Hematopoietic multipotent progenitor cell treated with erythropoietin and hydrocortisone succinate and interleukin-3 and kit ligand, for 15 days (in vitro differentiated cells): ENCODE measurements at places on chromosomes 5 and 9.
A peak's percentile ranks its signal among the peaks of the same experiment; 100 is the strongest.

- DNase-seq = no peak
These were observed 48.6 kb downstream of the UGCG start for GRCh38 chr9:111945216-111945615.

- peak; percentile 20 for DNase-seq
These were observed 69.4 kb downstream of the MSX2 start for GRCh38 chr5:174793684-174794328.

GRCh38 chr5:95822043-95822541, 434 bp downstream of the GLRX start:
- DNase-seq = peak; percentile 42

GRCh38 chr5:56985936-56986625, 34.2 kb upstream of the MIER3 start:
- DNase-seq = no peak

- no peak for DNase-seq
These were observed 117.4 kb upstream of the GPR151 start for GRCh38 chr5:146633323-146633764.

DNA sequence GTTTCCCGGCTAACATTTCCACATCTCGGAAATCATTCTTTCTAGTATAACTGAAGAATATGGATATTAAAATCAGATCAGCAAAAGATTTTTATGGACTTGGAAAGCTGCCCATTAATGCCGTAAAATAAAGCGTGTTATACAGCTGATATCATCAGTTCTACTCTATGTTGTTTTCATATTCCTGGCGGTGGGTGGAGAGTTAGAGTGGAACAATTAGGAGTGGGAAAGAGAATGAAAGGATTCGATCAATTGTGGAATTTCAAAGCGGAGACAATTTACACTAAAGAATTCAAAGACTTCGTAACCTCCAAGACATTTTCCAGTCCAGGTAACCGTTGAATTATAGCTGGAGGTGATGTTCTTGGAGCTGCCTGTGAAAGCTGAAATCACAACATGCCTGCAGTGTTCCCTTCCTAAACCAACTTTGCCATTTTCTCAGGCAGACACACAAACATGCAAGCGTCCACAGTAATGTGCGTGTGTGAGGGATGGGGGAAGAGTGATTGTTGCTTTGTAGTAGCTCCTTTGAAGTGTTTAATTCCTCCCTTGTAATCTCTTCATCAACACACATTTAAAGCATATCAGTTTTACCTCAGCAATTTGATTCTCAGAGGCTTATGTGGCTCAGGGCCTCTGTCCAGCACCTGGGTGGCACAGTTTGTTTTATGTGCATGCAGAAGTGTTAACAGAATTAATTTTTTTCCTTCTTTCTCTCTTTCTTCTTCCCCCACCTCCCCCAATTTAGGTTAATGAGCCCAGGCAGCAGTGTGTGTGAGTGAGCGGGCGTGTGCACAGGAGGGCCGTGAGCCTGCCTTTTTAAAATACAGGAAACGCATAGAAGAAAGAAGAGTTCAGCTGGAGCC, 544.1 kb downstream of the RAB3C start:
- no peak for DNase-seq

DNA sequence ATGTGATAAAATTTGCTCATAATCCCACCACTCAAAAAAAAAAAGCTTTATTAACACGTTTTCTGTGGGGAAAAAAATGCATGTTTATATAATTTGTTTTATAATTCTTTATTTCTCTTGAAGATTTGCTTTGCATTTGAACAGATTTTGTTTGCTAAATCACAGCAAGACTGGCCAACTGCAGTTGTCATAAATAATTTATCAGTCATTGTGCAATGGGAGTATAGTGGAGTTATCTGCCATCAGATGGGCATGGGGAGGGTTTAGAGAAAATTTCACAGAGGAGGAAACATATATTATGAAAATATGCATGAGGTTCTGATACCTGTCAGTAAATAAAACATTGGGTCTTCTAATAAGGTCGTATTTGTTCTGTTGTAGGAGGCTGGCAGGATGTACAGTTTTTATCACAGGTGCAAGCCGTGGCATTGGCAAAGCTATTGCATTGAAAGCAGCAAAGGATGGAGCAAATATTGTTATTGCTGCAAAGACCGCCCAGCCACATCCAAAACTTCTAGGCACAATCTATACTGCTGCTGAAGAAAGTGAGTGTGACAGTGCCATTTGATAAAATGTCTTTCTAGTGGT, 23.8 kb downstream of the HSDL2 start:
- DNase-seq = no peak

GRCh38 chr9:37004424-37004935, 29.6 kb downstream of the PAX5 start:
- no peak for DNase-seq

DNA sequence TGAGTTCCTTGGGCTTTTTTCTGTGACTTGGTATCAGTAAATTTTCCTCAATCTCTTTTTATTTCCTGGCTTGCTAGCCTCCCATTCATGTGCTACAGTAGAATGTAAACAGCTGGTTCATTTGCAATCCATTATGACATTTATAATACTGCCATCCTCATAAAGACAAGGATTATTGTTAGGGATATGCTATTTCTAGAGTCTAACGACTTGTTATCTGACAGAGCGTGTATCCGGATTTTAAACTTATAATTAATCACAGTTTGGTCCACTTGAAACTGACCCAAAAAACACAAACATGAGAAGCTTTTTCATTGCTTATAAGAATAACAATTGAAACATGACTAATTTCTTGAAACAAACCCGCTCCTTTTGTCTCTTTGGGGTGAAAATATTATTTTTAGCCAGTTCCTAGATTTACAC, 585.8 kb downstream of the TLE4 start:
- DNase-seq = no peak

GRCh38 chr5:2913281-2913680, 161.8 kb upstream of the IRX2 start:
- no peak for DNase-seq

- DNase-seq = no peak
These were observed 147.9 kb upstream of the TBCA start for GRCh38 chr5:77924081-77924480.

GRCh38 chr9:117187498-117187897, 227.4 kb downstream of the ASTN2 start:
- DNase-seq = no peak

DNA sequence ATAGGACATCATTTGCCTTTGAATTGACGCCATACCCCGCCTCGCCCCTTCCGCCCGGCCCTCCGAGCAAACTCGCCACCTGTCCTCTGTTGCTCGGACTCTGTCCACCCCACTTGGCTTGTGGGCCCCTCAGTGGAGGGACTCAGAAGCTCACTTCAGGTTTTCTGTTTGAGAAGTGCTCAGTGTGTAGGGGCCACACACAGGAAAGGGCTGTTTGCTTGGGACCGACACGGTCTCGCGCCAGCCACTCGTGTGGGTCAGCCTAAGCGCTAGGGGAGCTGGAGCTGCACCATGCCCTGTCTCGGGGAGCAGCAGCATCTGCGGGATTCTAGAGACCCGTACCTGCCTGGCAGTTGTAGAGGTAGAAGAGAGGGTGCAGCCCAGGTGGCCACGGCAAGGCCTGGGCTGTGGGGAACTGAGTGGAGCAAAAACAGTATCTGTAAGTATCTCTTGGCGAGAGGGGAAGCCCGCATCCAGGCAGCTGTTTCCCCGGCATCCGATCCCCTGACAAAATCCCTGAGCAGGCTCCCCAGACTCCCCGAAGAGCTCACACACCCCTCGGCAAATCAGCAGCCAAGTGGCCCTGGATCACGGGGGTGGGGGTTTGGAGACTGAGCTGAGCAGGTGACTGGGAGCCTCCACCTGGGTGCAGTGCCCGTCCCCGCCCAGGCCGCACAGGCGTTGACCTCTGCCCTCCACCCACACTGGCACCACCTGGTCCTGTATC, 52.2 kb downstream of the COL5A1 start:
- no peak for DNase-seq

- no peak for DNase-seq
These were observed 238.2 kb downstream of the CD180 start for GRCh38 chr5:66958201-66958979.

GRCh38 chr5:74638544-74638969, 2.0 kb downstream of the ENC1 start:
- DNase-seq = no peak

DNA sequence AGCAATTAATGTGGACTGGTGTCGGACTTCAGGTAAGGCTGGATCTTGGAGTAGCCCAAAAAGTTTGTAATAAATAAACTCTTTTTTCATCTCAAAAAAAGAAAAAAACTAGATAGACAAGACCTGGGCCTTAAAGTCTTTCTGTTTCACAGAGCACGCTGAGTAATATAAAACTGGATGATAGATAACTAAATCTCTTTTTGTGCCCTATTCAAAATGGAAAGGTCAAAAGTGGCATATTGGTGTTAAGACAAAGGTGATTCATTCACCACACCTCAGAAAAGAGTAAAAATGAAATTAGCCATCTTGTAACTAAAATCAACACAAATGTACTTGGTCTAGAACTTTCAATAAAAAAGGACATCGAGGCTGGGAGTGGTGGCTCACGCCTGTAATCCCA, 30.3 kb upstream of the RFK start:
- no peak for DNase-seq

DNA sequence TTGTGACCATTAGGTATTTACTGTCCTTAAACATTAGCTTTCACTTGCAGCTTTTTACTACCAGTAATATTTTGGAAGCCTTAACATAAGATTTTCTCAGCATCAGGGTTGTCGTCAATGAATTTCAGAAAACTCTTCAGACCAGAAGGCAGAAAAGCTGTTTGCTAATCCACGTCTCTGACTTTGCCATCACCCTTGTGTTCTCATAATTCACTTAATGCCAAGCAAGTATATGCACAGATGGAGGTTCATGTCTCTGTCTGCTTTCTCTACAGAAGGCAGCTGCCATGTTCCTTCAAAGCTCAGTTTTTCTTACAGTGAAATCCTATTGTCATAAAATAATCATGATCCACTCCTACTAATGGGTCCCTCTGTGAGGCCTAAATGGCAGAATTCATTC, 37.7 kb upstream of the LRRC19 start:
- DNase-seq = no peak

DNA sequence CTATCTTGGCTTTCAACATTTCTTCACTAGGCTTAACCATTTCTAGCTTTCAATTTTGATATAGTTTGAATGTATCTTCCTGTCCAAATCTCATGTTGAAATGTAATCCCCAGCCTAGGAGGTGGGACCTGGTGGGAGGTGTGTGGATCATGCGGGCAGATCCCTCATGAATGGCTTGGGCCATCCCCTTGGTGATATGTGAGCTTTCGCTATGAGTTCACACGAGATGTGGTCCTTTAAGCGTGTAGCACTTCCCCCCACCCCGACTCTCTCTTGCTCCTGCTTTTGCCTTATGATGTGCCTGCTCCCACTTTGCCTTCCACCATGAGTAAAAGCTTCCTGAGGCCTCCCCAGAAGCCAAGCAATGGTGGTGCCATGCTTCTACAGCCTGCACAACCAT, 40.6 kb downstream of the PHAX start:
- DNase-seq = no peak

GRCh38 chr5:13731121-13731628, 213.3 kb downstream of the DNAH5 start:
- DNase-seq = no peak
